Activated naive CD8-positive, alpha-beta T cell treated with anti-CD3 and anti-CD28 coated beads, Interleukin-2, amount 10 ng/mL, durations not matched to agents 7 days and 5 days (primary cell): ENCODE measurements at places on chromosomes 7 and 10. TPM values are rescaled to one million over a fixed set of nuclear protein-coding genes. Genes with fewer than 3 reads are reported as not detected.

- DNase-seq = no peak
Observed at GRCh38 chr10:127441350-127442219, 107.5 kb upstream of the NPS start.

The NPFFR1 gene
- total RNA-seq = not detected

DNA sequence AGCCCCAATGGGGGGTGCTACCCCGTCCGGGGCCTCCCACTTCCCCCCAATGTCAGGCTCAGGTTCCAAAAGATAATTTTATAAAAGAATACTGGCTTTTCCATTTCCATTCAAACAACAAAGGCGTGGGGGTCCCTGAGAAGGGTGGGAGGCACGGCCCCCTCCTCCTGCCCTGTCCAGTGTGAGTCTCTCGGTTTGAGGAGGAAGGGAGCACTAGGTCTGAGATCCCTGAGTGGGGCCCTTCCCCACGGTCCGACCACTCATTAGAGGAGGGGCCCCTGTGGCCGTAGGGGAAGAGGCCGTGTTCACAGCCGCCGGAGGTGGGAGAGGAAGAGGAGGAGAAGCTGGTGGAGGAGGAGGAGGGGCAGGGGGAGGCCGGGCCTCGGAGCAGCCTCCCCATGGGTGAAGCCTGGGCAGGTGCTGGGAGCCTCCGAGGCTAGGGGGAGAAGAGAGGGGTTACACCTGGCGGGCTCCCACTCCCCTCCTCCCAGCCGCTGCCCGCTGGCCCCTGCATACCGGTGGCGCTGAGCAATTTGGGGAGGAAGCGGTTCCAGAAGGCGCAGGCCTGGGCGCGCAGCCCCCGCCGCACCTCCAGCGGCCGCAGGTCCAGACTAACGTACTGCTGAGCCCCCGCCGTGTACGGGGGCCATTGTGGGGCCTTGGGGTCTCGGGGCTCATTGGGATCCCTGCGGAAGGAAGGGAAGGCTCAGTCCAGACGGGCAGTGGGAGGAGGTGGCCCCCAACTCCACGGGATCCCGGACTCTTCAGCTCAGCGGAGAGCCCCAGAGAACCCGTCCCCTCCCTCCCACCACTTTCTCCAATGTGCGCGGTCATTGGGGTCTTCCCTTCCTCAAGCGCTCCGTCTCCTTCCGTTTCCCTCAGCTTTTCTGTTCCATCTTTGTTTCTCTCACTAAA is 1.4 kb upstream of the UFSP1 start:
- DNase-seq = no peak

DNA sequence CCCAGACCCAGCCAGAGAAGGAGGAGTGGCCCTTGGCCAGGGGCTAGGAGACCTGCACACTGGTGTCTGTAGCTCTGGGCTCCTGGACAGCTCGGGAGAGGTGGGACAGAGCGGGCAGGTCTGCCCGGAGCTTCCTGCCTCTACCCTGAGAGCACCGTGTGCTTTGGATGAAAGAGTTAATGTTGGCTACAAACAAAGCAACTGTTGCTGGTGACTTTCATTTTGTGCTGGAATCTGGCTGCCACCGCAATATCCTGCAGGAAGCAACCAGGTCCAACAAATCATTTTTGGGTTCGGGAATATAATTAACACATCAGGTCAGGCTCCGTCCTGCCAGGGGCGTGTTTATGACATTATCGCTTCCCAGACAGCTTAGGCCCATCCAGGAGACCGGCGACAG is 441.8 kb upstream of the MKI67 start:
- no peak for DNase-seq

The PLAC9 gene
- not detected for total RNA-seq

DNA sequence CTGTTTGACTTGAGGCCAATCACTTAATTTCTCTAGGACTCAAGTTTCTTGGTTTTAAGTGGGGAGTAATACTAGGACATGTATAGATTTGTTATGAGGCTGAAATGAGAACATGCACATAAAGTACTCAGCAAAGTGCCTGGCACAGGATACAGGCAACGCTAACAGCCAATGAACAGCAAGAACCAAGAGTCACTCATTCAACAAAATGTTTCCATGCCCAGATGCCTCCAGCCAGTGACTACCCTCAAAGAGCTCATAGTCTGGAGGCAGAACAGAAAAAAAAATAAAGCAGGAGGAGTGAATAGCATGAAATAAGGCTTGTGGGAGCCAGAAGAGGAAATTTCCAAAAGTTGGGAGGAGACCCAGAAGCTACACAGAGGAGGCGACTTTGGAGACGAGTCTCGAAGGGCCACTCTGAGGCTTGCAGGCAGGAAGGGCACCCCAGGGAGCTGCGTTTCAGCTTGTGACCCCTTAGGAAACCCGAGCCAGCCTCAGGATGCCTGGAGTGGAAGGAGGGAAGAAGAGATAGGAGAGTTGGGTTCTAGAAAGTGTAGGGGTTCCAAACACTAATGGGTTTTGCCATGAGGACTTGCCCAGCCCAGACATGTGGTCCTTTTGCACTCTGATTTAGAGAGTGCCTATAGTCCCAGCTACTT is 70.0 kb downstream of the CXCL12 start:
- no peak for DNase-seq

- no peak for DNase-seq
Observed at GRCh38 chr7:74033372-74034311, 5.7 kb downstream of the ELN start.

The LRRC18 gene
- not detected for total RNA-seq

DNA sequence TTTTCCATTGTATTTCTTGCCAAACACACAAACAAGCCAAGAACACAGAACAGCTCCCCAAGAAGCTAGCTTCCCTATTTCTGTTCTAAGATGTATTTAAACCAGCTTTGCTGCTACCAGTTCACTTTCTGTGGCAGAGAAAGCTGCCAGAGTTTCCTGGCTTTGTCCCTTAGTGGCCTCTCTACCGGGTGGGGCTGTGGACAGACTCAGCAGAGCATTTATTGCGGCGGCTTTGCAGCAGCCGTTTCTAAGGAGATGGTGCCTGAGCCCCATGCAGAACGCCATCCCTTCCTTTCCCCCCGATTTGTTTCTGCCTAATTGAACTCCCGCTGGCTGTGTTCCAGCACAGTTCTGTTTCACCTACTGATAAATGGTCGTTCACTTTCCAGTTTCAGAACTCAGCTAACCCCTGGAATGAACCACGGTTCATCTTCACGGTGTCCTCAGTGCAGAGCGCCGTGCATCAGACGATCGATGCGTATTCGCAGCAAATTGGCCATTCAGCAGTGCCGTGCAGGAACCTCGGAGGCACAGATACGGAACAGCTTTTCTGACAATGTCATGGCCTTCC is 33.8 kb upstream of the SFMBT2 start:
- no peak for DNase-seq

DNA sequence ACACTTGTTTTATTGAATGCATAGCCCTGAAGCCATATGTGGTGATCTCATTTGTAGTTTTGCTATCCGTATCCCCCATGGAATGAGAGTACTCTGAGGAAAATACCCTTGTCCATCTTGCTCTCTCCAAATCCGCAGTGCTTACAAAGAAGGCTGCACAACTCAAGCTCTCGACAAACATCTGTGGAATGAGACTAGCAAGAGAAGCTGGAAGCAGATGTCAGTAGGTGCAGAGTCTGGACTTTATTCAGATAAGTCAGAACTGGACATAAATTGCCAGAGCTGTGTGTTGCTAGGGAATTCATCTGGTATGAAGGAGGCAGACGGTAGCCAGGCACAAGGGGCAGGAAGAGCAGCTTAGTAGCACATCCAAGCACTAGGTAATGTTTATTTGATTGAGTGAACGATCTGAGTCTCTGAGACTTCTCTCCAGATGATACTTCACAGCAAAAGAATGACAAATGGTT is 1046.2 kb downstream of the XPNPEP1 start:
- DNase-seq = no peak

GRCh38 chr10:59007307-59008025 is 169.0 kb upstream of the PHYHIPL start:
- DNase-seq = no peak

DNA sequence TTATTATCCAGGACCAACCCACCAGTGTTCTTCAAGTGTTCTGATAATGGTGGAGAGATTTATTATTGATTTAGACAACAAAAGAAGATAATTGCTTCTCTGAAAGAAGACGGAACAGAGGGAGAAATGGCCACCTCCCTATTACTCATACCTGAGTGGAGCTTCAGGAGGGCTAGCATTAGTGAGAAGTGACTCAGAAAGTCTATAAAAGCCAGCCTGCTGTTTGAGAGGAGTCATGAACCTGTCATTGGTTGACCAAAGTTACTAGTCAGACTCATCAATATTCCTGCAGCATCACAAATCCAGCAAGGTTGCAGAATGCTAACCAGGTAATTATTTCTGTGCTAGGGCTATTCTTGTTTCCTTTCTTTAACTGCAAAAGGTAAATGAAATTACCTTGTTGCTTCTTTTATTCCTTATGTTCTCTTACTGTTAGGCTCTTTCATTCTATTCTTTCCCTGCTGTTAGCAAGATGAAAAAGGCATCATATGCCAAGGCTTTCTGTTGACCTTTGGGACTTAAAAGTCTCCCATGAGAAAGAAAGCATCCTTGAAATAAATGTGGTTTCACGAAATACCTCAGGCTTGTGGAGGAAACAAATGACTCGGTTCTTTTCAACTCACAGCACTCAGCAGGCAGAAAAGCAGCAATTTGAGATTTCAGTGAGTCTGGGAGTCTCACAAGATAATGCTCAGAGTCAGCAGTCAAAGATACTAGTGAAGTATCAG is 256.4 kb upstream of the PHYHIPL start:
- no peak for DNase-seq

DNA sequence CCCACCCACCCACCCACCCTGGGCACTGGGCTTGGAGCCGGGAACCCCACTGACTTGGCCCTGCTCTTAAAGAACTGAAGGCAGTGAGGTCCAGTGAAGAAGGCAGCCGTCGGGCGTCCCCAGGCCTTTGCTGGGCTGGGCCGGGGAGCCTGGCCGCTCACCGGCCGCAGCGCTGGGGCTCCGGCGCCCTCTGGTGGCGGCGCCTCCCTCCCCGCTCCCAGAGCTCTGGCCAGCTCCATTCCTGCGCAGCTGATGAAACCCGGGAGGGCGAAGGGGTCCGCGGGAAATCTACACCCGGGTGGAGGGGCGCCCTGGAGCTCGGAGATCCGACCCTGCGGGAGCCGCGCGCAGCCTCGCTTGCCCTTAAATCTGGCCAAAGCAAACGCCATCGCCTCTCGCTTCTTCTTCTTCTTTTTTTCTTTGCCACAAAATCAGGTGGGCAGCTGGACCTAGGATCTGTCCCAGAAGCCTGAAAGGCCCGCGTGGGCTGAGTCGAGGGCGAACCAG is 1.7 kb upstream of the CXCL12 start:
- peak; percentile 66 for DNase-seq

DNA sequence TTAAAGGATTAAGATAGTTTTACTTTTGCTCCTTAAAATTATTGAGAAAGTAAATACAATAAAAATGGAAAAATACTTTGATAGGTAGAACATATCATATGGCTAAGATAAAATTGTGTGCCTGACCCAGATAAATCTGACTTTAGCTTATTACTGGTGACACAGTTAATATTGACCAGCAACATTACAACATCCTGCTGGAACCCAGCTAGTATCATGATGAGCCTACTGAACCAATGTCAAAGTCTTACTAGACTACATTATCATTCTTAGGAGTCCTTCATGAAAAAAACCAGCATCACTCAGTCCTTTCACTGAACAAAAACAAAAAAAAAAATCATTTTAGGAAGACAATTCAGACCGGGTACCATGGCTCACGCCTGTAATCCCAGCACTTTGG is 164.8 kb upstream of the CDK1 start:
- no peak for DNase-seq

DNA sequence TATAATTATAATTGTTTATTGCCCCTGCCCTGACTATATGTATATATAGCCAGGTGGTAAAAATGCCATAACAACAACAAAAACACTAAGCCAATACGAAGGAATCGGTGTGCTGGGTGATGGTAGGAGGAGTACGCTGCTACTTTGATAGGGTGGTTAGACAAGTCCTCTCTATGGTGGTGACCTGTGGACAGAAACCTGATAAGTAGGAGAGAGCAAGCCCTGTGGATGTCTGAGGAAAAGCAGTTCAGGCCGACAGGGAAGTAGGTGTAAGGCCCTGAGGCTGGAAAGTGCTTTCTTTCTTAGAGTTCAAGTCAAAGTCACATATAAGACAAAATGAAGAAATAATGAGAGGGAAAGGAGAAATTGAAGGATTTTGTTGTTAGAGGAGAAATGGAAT is 823.8 kb upstream of the CELF2 start:
- no peak for DNase-seq

- DNase-seq = no peak
Observed at GRCh38 chr7:74343281-74344131, 54.3 kb downstream of the CLIP2 start.

- no peak for DNase-seq
Observed at GRCh38 chr7:48300301-48300700, 129.0 kb downstream of the ABCA13 start.

DNA sequence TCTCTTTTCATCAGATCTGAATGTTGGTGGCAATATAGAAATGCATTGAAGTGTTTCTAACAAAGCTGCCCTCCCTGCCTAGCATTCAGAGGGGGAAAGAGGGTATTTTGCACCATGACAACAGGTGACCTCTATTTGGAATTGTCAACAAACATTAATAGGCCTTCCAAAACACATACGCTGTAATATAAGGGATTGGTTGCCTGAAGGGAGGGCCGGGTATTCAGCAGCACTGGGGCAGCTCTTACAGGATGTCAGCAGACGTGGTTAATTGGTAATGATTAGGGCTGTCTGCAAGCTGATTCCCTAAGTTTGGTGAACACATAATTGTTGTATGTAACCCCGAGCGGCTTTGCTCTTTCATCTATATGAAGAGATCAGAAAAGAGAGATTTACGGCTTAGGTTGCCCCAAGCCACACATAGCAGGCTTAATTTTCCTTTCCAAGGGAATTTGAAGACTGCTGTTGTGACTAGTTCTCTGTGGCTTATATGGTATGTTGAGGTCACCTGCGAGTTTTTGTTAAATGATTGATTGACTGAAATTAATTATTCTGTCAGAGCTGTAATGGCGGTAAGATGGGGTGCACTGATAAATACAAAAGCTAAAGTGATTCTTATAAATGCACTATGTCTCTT is 759.3 kb downstream of the LRMDA start:
- no peak for DNase-seq

GRCh38 chr7:68038621-68039314 is 1042.1 kb downstream of the TYW1 start:
- DNase-seq = no peak

- DNase-seq = no peak
Observed at GRCh38 chr7:156579566-156579965, 61.0 kb upstream of the RNF32 start.

The MYL10 gene
- not detected for total RNA-seq

GRCh38 chr7:95989301-95989700 is 216.9 kb downstream of the DYNC1I1 start:
- DNase-seq = no peak

DNA sequence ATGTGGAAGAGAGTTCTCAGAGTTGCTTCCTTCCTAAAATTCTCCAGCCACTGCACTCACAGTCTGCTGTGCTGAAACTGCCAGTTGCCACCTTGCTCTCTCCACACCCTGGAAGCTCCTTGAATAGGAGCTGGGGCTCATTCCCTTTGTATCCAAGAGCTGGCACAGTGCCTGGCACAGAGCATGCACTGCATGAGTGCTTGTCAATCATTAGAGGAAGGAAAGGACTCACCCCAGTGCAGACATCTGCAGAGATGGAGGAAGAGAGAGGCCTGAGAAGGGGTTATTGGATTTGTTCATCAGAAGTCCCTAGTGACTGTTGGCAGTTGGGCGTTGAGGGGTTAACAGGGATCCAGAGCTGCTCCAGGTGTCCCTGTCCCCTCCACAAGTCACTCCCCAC is 41.7 kb upstream of the DUSP5 start:
- DNase-seq = peak; percentile 17

GRCh38 chr7:156725936-156726335 is 85.4 kb downstream of the RNF32 start:
- no peak for DNase-seq
